ENCODE measurements at places on chromosomes 6 and 20. TPM values are rescaled to one million over a fixed set of nuclear protein-coding genes. Genes with fewer than 3 reads are reported as not detected.

GRCh38 chr6:114312931-114313330, 29.9 kb downstream of the HS3ST5 start:
- no peak for DNase-seq

Gene SIRPB1
- total RNA-seq: 0.35 TPM

Gene SLC12A5
- total RNA-seq: not detected

Gene ME1
- total RNA-seq: 24.7 TPM

Gene EFCAB8
- total RNA-seq: not detected

DNA sequence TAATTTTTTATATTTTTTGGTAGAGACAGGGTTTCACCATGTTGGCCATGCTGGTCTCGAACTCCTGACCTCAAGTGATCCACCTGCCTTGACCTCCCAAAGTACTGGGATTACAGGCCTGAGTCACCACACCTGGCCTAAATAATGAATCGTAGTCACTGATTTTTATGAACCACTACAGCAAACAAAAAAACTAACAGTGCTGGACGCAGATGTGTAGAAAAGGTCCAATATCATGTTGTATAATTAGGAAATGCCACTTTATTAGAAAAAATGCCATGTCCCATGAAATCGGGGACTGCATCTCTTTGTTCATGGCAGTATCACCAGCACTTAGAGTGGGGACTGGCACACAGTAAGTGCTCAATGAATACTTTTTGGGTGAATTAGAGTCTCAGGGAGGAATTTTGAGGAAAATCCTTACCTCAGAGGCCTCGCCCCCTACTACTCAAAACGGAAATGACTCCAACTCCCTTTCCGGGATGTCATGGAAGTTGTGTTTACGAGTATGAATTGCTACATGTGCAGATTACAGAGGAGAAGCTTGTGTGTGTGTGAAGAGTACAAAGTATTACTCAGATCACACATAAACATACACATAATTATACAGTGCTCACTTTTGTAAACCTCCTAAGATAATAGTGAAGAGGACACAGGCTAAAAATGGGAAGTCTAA, 43.6 kb upstream of the FAM50B start:
- DNase-seq: no peak

DNA sequence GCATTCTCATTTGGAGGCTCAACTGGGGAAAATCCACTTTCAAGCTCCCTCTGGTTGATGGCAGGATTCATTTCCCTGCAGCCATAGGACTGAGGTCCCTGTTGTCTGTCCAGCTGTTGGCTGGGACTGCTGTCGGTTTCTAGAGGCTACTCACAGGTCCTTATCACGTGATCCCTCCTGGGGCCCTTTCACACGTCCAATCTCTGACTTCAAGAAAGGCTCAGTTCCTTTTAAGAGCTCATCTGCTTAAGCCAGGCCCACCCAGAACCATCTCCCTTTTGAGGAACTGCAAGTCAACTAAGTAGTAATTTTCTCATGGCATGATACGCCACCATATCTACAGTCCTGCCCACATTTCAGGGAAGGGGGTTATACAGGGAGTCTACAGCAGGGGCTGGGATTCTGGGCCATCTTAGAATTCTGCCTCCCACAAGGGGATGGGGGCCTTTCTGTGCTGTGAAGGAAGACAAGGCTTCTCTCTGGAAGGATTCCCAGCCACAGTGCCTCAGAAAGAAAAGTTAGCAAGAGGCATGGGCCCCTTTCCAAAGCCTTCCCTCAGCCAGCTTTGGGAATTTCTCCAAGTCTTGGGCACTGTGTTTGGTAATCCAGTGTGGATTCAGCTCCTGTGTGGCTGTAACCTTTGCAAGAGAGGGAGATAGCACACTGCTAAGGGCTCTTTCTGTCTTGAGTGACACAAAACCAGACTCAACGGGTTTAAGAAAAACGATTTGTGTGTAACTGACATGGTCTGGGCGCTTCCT, 66.4 kb downstream of the CTCFL start:
- no peak for DNase-seq

Gene CAGE1
- not detected for total RNA-seq

DNA sequence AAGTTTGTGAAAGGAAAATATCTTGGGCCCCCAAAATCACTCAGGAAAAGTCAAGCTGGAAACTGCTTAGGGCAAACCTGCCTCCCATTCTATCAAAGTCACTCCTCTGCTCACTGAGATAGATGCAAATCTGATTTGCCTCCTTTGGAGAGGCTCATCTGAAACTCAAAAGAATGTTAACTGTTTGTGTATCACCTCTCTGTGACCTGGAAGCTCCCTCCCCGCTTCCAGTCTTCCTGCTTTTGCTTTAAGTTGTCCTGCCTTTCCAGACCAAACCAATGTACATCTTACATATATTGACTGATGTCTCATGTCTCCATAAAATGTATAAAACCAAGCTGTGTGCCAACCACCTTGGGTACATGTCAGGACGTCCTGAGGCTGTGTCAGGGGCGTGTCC, 331.4 kb upstream of the QKI start:
- no peak for DNase-seq

DNA sequence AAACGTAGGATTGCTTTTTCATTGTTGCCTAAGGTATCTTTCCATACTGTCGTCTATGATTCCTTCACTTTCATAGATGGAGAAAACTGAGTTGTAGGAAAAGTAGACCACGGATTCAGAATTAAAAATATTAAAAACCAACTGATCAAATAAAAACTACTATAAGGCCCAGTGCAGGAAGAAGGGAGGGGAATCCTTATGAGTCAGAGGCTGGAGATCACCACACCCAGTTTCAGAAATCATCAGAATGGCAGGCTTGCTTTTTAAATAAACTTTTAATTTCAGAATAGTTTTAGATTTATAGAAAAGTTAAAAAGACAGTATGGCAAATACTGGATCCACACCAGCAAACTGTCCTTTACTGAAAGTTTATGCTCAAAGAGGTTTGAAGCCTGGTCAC, 32.0 kb upstream of the POPDC3 start:
- DNase-seq: no peak

DNA sequence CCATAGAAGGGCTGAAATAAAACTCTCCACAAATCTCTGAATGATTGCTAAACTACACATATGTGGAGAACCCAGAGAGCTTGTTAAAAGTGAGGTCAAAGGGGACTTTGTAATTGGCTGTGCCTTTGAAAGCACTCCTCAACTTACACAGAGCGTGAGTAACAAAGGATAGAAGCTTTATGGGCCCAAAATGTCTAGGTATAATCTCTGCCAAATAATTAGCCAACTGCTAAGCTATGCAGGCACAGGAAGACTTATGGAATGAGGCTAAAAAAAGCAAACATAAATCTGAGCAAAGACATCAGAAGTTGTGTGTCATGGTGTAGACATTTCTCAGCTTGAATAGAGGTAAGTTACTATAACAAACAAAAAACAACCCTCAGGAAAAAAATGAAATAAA, 23.3 kb upstream of the UST start:
- DNase-seq: no peak

- DNase-seq: peak; percentile 87
Measured at GRCh38 chr6:62285612-62286469, at the start of gene KHDRBS2. Gene KHDRBS2 (minus strand): TSS chr6:62286225.

Gene CLIC5
- total RNA-seq: 279 TPM

Gene RAET1L
- total RNA-seq: not detected

Gene DUSP15
- total RNA-seq: 2.5 TPM

Gene CDH4
- 0.05 TPM for total RNA-seq

Gene XKR7
- total RNA-seq: not detected

- no peak for DNase-seq
Measured at GRCh38 chr20:37198932-37199660, 19.7 kb upstream of the MROH8 start.

Gene CST4
- not detected for total RNA-seq

DNA sequence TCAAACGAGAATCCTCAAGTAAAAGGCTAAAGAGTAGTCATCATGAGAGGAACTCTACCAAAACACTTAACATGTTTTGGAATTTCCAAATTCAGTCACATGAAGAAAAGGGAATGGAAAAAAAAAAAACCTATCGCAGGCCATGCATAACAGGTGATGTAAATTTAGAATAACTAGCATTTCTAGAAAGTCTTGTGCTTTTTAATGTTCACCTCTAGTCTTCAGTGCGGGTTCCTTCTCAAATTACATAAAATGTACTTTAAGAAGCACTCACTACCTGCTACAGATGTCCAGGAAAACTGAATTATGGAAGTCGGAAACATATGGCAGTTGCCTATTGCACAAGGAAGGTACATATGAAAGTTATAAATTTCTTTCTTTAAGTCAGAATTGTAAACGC, 6.1 kb upstream of the TBX18 start:
- DNase-seq: no peak

- no peak for DNase-seq
Measured at GRCh38 chr6:71245265-71246049, 43.2 kb upstream of the OGFRL1 start.

Gene TUBB2B
- 1.3 TPM for total RNA-seq

Gene ABHD16B
- total RNA-seq: not detected

GRCh38 chr6:85394853-85395538, 54.9 kb upstream of the NT5E start:
- no peak for DNase-seq

Gene LPIN3
- total RNA-seq: 18.6 TPM

DNA sequence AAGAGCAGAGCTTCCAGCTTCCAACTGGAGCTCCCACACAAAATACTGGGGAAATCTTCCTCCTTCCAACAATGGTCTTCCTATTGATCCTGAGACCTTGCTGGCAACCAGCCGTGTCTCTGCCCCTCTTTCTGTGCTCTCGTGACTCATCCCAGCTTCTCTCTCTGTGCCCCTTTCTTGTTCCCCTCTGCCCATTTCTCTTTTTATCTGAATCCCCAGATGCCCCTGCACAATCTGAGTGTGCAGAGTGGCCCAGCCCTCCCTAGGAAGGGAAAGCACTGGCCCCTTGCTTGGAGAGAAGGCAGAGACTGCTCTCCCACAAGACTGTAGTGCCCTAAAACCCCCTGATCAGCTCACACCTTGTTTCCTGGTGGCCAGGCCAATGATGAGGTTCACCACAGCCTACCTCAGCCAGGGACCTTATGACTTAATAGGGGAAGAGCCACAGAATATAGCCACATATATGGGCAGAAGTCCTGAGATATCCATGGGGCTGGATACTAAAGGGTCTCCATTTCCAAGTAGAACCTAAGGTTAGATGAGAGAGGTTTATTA, 23.1 kb upstream of the MAS1L start:
- DNase-seq: no peak

GRCh38 chr20:60055740-60056139, 97.5 kb downstream of the CDH26 start:
- peak; percentile 82 for DNase-seq

GRCh38 chr6:14022673-14023072, 94.9 kb upstream of the CD83 start:
- no peak for DNase-seq

- DNase-seq: no peak
Measured at GRCh38 chr6:149246691-149247384, 70.7 kb upstream of the TAB2 start.

GRCh38 chr6:163416557-163417253, 2.2 kb downstream of the QKI start:
- DNase-seq: no peak

- no peak for DNase-seq
Measured at GRCh38 chr6:34658605-34659265, 37.8 kb downstream of the ILRUN start.

DNA sequence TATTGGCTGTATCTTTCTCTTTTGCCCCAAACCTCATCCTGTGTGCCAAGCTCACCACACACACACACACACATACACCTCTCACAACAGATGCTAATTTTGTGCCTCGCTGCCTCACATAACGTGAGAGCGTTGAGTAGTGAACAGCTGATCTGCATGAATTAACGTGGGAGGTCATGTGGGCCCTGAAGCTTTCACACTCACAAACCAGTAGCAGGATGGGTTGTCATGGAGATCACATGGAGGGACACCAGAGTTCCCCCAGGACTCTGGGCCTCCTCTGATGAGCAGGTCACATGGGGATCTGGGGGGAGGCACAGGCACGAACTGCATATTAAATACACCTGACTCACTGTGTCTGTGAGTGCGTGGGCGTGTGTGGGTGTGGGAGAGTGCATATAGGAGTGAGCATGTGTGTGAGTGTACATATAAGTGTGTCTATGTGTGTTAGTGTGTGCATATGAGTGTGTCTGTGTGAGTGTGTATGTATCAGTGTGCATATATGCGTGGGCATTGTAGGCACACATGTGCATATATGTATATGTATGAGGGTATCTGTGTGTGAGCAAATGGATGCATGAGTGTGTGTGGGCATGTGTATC, 62.7 kb upstream of the SULF2 start:
- no peak for DNase-seq

DNA sequence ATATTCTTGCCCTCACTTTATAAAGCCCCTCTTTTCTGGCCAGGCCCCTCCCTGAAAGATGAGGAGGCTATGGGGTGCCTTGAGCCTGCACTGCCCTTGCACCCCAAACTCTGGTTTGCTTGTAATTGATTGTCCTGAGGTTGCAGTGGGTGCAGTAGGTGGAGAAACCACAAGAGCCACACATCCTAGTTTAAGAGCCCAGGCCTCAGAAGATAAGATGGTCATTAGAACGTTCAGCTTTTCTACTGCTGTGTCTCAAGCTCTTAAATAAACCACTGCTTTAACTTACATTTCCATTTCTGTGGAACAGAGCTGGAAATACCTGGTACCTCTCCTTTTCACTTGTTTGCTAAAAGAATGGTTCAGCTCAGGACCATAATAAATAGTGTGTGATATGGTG, 9.0 kb downstream of the MRAP2 start:
- no peak for DNase-seq

Gene MAPK13
- 0.32 TPM for total RNA-seq

Gene PTCRA
- not detected for total RNA-seq

DNA sequence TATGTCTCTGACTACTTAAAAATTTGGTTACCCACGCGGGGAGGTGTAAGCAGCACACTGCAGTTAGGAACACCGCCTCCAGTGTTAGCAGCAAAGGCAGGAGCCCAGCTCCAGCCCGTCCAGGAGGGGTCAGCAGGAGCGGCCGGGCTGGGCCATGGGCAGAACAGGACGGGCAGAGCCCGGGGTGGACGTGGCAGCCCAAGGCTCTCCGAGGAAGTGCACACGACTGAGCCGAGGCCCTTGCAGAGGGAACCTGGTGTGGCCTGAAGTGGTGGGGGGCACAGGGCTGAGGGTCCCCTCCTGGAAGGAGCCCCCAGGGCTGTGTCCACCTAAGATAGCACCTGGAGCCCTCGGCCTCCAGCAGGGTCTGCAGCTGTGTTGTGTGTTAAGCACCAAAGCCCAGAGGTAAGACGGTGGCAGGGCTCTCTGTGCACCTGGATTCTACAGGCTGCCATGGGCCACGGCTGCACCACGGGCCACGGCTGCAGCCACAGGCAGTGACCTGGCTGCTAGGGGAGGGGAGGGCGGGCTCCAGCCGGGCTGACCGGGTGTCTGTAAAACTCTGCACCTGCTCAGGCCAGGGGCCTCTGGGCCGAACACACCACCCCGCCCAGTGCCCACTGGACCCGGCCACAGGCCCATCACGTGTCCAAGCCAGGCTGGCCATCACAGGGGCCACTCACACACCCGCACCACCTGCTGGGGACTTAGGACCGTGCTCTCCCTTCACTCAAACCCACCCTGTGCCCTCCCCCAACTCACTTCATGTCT, 6.6 kb downstream of the SLC2A4RG start:
- no peak for DNase-seq

Measured in Right ventricle myocardium superior (tissue), 1 donor.